GM23248 (cell line): ENCODE measurements at places on chromosomes 5 and 9. TPM values are rescaled to one million over a fixed set of nuclear protein-coding genes. Genes with fewer than 3 reads are reported as not detected.

- H3K36me3 ChIP-seq, result no peaks in the 10 kb centered on the region
- DNase-seq, result peak; percentile 79
- peaks cover 27% of the 10 kb centered on the region for H3K4me1 ChIP-seq
- no peaks in the 10 kb centered on the region; the same call in 1 of the 2 replicates for H3K27me3 ChIP-seq
Measured at GRCh38 chr5:109907731-109908130, 218.0 kb downstream of the MAN2A1 start.

Gene CDC20B
- not detected in 2 replicates for total RNA-seq

Gene TSC1
- total RNA-seq, result 22.4 and 33.0 TPM in 2 replicates

GRCh38 chr5:129082225-129083136, 12.1 kb upstream of the ISOC1 start:
- no peak for DNase-seq
- no peaks in the 10 kb centered on the region for H3K36me3 ChIP-seq
- no peaks in the 10 kb centered on the region for H3K4me1 ChIP-seq
- H3K27me3 ChIP-seq, result no peaks in the 10 kb centered on the region
- no peak overlapping the region for H3K4me3 ChIP-seq

GRCh38 chr5:60943624-60944023, 1.2 kb downstream of the ERCC8 start:
- peak overlapping the region; percentile 89 for H3K4me3 ChIP-seq
- H3K27me3 ChIP-seq, result no peaks in the 10 kb centered on the region
- DNase-seq, result peak; percentile 32
- H3K36me3 ChIP-seq, result no peaks in the 10 kb centered on the region
- H3K27ac ChIP-seq, result no peak overlapping the region
